GM03348 (cell line): ENCODE measurements at places on chromosomes 6 and 20.

DNA sequence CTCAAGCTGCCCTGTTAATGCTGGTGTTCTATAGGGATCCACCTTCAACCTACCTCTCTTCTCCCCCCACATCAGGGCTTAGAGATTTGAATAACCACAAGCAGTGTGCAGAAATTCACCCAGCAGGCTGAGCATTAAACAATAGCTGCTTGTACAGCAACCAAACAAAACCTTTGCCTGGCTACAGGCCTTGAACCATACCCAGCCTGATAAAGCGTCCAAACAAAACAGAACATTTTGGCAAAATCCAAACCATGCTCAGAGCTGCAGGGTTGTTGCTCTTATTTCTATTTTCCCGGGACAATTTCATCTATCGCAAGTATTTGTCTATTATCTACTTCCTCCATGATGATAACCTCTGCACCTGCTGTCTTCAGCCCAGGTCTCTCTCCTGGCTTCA, 142.3 kb downstream of the UNC5CL start:
- DNase-seq, result no peak

DNA sequence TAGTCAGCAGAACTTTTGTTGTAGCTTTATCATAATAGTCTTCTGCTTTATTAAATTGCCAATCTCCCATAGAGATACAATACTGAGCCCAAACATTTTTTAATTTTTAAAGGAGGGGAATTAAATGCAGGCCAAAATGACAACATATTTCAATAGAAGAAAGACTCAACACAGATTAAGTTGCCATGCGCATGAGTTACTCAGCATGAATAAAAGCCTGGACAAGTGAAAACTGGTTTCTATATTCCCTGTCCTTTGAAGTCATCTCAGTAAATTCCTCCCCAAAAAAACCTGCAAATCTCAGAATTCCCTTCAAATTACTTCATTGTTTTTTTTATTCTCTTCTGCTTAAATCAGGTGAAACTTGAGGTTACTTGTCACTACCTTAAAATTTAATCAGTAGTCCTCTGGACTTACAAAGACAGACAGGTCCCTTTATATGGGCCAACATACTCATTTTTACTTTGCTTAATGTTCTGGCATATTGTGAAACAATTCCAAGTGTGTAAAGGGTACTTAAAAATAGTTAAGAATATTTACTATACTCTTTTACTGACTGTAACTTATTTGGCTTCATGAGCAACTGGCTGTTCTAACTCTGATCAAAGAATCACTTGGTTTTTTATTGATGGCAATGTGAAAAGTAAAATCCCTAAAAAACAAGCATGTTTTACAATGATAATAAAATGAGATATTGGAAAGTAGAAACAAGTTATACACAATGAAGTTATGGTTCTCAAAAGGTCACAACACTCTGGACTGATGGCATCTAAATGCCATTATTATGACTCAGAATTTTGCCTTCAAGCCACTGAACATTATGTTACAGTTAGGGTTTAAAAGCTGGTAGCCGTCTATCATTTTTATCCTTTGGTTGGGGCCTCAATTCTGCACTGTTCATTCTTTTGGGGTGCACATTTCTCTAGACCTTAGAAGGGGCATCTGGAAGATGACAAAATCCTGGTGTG, 49.9 kb upstream of the COL21A1 start:
- DNase-seq, result no peak

- no peak for DNase-seq
Observed at GRCh38 chr6:30847421-30847970, 36.8 kb upstream of the DDR1 start.

DNA sequence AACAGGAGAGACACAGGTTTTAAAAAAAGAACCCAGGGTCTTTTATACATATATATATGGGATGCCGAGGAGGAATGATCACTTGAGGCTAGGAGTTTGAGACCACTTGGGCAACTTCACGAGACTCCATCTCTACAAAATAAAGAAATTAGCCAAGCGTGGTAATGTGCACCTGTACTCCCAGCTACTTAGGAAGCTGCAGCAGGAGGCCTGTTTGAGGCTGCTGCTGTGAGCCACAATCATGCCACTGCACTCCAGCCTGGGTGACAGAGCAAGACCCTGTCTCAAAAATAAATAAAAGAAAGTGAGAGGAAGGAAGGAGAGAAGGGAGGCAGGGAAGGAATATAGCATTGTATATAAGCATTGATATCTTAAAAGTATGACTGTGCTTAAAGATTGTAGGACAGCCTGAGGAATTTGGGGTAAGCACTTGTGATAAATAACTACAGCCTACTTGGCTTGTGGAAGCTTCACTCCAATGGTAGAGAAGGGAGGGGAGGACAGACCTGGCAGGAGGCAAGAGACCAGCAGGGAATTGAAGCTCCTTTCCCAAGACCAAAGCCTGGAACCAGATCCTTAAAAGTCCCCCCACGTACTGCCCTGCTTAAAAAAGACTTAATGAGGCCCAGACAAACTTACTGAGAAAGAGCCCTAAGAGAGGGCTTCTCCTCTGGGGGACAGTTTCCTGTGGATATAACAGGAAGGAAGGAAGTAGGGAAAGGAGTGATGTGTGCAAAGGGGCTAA, 2.5 kb upstream of the SNTA1 start:
- no peak for DNase-seq

GRCh38 chr6:16698997-16699868, 62.0 kb downstream of the ATXN1 start:
- DNase-seq, result no peak

DNA sequence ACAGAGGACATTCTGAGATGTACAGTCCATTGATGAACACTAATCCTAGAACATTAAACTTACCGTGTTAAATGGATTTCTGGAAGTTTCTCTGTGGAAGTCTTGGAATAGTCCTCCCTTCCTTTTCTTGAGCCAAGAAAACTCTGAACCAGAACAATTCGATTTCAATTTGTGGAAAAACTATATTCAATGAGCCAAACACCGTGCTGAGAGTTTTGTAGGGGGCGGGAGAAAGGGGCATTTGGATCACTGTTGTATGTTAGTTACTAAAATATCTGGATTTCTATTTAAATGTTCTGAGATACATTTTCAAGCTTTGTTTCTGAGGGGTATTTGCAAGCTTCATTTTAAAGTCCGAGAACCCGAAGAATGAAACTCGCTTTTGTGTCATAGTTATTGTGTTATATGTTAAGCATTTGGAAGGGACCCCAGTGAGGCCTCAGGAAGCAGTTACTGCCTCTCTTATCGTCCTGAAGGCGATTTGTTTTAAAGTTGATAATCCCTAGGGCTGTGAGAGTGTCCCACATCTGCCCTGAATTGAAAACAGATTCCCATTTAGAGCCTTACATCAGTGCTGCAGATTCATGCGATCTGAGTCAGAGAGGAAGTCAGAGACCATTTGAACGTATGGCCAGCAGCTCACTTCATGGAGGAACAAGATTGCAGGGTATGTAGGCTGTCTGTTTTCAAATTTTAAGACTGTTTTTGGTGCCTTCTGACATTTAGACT, 70.8 kb upstream of the SASH1 start:
- peak; percentile 84 for DNase-seq

DNA sequence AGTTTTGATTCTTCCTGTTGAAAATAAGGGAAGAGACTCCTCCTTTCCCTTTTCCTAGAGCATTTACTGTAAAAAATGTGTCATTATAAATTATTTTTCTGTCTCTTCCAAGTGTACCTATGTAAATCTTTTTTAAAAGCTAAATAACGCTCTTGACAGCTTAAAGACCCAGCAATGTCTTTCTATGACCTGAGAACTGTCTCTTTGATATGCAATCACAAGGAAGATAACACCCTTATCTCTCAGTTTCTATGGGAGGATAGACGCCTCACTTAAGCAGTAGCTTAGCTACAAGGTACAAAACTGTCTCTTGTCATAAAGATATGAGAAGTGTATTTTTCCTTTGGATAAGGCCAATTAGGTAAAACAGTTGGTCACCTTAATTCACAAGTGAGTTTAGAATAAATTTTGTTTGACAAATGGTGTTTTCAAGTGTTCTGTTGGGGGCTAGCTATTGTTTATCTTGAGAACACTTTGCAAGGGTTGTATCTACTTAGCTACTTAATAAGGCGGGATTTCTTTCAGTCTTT, 980.6 kb upstream of the EYS start:
- no peak for DNase-seq

- DNase-seq, result no peak
Observed at GRCh38 chr20:63754008-63754407, 14.4 kb downstream of the SLC2A4RG start.

- no peak for DNase-seq
Observed at GRCh38 chr20:40197691-40198090, 491.3 kb downstream of the MAFB start.

- DNase-seq, result no peak
Observed at GRCh38 chr6:159806021-159806458, 6.0 kb downstream of the PNLDC1 start.

- no peak for DNase-seq
Observed at GRCh38 chr6:26299286-26300042, 65.5 kb upstream of the BTN3A2 start.

- peak; percentile 55 for DNase-seq
Observed at GRCh38 chr20:51529081-51529681, 13.3 kb downstream of the NFATC2 start.

DNA sequence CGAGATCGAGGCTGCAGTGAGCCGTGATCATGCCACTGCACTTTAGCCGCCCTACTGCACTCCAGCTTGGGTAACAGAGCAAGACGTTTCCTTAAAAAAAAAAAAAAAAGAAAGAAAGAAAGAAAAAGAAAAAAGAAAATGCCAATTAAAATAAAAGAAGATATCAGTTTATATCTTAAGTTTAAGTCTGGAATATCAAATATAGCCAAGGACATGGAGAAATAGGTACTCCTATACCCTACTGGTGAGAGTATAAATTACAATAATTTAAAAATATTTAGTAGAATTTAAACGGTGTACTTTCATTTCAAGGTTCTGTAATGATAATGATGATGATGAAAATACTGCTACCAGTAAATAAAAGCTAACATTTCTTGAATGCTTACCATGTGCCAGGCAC, 3.8 kb upstream of the TRIM31 start:
- DNase-seq, result no peak

GRCh38 chr6:160400446-160400845, 52.3 kb downstream of the SLC22A3 start:
- DNase-seq, result no peak

DNA sequence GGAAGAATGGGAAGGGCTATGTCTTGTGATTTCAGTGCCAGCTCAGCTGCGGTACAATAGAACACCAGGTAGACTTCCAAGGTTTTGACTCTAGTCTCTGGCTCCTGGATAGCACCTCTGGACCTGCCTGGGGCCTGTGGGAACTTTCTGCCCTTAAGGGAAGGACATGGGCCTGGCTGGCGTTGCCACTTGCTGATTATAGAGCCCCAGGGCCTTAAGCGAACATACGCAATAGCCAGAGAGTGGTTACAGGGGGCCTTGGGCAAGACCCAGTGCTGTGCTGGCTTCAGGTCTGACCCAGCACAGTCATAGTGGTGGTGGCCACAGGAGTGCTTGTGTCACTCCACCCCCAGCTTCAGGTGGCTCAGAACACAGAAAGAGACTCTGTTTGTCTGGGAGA, 131.1 kb upstream of the COL21A1 start:
- DNase-seq, result no peak

DNA sequence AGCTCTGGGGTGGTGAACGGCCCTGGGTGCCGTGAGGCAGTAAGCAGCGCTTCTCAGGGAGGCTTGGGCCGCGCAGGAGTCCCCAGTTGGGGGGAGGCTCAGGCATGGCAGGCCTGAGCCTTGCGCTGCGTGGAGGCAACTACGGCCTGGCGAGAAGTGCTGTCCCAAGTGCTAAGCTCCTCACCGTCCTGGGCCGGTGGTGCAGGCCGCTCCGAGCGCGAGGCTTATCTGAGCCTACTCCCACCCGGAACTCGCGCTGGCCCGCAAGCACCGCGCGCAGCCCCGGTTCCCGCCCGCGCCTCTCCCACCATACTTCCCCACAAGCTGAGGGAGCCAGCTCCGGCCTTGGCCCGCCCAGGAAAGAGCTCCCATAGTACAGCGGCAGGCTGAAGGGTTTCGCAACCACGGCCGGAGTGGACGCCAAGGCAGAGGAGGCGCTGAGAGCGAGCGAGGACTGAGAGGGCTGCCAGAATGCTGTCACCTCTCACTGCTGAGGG, 1.8 kb upstream of the WRNIP1 start:
- DNase-seq, result no peak

- DNase-seq, result no peak
Observed at GRCh38 chr6:169583886-169584541, 117.8 kb downstream of the WDR27 start.

DNA sequence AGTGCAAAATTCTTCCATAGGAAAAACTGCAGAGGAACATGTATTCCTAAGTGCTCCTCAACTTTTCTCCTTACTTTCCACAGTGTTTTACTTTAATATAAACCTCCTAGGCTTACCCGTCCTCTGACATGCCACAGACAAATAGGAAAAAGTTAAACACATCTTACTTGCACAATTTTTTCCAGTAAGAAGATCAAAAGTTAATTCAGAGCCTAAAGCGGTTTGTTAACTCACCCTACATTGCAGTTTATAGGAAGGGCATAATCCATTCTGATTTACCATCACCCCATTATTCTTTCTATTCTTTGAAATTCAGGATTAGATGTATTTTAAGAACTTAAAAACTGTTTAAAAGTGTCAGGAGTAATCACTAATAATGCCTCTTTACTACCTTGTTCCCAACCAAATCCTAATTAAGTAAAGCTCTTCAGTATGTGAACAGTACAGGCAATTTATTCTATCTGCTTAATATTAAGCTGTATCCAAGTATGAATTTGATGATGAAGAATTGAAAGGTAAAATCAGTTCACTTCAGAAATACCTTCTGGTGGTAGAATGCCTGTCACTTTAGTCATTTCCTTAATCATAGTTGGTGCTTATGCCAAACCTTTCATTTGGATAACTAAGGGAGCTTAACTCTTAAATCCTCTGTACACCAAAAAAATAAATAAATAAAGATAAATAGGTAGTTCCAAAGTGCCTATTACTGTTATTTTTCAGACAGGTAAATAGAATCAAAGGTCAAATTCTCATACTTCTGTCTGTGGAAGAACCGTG, 292.0 kb downstream of the ALDH8A1 start:
- no peak for DNase-seq

DNA sequence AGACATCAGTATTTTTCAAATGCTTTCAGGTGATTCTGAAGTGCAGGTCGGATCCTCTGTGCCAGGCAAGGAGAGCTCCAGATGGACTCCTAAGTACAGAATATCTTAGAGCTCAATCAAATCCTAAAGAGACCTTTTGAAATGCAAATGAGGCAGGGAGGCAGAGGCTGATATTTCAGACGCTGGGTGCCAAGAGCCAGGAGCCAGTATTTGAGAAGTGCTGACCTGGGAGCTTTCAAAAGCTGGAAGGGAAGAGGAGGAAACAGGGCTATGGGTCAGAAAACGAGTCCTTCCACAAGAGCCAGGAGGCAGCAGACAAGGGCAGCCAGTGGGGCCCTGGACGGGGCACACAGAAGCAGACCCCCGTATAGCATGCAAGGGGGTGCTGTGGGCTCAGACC, 46.1 kb upstream of the DSN1 start:
- no peak for DNase-seq

GRCh38 chr6:149763866-149764265, 14.3 kb downstream of the PCMT1 start:
- no peak for DNase-seq

- no peak for DNase-seq
Observed at GRCh38 chr6:113011389-113011788, 664.3 kb downstream of the RFPL4B start.

- DNase-seq, result no peak
Observed at GRCh38 chr6:160505970-160506369, 157.8 kb downstream of the SLC22A3 start.
